ENCODE measurements at places on chromosomes 11 and 22.
A peak's percentile ranks its signal among the peaks of the same experiment; 100 is the strongest.

GRCh38 chr22:37604875-37605274, 3.8 kb upstream of the GGA1 start:
- peak; percentile 49 for DNase-seq

GRCh38 chr11:33941637-33942160, 49.8 kb upstream of the LMO2 start:
- DNase-seq: no peak

GRCh38 chr22:42596336-42596735, 18.3 kb downstream of the POLDIP3 start:
- DNase-seq: no peak

DNA sequence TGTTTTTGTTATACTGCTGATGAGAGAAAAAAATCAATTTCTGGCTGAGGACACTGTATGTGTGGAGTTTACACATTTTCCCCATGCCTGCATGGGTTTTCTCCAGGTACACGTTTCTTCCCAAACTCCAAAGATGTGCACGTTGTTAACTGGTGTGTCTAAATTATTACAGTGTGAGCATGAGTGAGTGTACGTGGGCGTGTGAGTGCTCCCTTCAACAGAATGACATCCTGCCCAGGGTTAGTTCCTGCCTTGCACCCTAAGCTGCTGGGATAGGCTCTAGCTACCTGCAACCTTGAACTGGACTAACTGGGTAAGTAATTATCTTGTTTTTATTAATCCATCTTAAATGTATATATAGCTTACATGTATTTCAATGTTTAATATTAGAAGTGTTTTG, 5.5 kb downstream of the NPAT start:
- no peak for DNase-seq

DNA sequence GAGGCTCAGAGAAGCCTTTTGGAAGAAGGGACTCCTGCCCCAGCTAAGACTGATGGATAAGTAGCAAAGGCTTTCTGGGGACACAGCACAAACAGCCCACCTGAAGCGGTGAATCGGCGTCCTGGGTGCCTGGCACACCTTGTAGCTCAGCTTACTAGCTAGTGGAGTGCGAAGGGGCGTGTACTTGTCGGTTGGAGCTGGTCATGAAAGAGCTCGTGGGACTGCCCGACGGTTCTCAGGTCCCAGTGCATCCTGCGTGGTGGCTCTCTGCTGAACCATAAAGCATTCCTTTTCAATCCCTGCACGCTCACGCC, 690 bp upstream of the UVRAG start:
- no peak for DNase-seq

DNA sequence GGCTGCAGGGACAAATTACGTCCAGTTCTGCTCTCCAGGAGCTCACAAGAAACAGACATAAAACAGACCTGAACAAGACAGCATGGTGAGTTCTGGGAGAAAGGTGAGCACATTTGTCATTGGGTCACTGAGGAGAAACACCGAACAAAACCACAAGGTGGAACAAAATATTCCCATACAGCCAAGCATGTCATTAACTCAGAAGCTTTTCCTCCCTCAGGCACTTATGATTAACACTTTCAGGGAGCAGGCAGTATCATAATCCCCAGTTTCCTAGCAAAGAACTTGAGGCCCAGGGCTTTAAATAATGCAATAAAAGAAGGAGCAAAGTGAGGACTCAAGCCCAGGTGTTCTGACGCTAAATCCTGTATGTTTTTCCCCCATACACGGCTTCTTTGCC, 43.0 kb downstream of the P4HA3 start:
- no peak for DNase-seq

GRCh38 chr22:41923595-41924276, 2.9 kb downstream of the TNFRSF13C start:
- no peak for DNase-seq

- DNase-seq: no peak
These were observed 115.1 kb downstream of the MPPED1 start for GRCh38 chr22:43526946-43527345.

DNA sequence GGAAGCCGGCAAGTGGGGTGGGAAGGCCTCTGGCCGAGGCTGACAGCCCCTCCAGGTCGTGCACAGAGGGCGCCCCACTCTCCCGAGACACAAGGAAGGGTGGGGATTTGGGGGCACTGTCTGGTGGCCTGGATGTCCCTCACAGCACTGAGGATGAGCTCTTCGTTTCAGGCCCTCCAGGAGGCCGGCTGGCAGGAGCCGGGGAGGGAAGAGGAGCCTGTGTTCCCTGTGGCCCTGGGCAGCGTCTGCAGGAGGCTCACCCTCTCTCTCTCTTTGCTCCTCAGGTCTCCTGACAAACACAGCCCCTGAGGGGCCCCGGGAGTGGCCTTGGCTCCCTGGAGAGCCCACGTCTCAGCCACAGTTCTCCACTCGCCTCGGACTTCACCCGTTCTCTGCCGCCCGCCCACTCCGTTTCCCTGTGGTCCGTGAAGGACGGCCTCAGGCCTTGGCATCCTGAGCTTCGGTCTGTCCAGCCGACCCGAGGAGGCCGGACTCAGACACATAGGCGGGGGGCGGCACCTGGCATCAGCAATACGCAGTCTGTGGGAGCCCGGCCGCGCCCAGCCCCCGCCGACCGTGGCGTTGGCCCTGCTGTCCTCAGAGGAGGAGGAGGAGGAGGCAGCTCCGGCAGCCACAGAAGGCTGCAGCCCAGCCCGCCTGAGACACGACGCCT, 1078.0 kb downstream of the BRD1 start:
- no peak for DNase-seq

GRCh38 chr22:30287648-30288418, 1.5 kb downstream of the CASTOR1 start:
- peak; percentile 92 for DNase-seq

GRCh38 chr22:47210112-47210657, 447.7 kb downstream of the TBC1D22A start:
- DNase-seq: no peak

GRCh38 chr11:77833302-77833701, 12.4 kb downstream of the AAMDC start:
- DNase-seq: no peak

DNA sequence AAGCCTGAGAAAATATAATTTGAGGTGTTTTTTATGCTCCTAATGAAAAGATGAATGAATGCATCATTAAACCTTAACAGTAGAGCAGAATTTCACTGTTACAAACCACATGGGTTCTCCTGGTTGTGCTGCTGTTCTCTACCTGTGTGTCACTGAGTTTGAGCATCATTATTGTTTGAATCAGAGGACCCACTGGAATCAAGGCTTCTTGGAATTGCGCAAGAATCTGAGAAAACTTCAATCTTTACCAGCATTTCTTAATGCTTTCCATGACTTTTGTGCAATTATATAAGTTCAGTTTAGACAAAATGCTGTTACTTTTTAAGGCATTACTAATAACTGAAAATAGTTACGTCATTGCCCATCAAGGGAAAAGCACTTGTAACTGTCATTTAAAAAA, 18.8 kb upstream of the RBX1 start:
- DNase-seq: no peak

- peak; percentile 50 for DNase-seq
These were observed 2.0 kb downstream of the CD3E start for GRCh38 chr11:118306556-118306955.

- no peak for DNase-seq
These were observed 21.3 kb downstream of the TRIM34 start for GRCh38 chr11:5646139-5646538.

GRCh38 chr11:94046796-94047195, 25.6 kb downstream of the HEPHL1 start:
- DNase-seq: no peak

- DNase-seq: no peak
These were observed 39.4 kb downstream of the TRMU start for GRCh38 chr22:46374663-46375474.

DNA sequence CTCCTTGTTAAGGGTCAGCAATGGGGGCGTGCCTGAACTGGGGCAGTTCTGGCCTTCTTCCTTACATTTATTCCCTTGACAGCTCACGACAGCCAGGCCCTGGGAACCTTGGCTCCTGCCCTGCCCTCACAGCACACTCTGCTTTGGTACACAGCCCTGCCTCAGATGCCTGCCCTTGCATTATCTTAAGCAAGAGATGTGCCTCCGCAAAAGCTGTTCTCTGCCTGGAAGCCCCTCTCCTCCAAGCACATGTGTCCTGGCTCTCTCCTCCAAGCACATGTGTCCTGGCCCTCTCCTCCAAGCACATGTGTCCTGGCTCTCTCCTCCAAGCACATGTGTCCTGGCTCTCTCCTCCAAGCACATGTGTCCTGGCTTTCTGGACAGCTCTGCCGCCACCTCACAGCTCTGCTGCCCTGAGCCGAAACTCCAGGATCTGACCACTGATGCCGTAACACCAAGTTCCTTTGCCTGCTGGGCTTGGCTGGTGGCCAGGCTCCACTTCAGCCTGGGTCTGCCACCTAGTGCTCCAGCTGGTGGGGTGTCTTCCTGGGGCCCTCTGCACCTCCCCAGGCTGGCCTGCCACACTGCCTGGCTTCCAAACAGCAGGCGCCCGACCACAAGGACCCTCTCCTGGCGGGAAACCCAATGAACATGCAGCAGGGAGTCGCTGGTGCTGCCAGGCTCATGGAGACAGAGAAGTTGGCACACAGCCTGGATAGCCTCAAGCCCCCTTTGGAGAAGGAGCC, 53.0 kb downstream of the SCUBE1 start:
- no peak for DNase-seq

GRCh38 chr22:23386822-23387580, 193.1 kb downstream of the IGLL1 start:
- no peak for DNase-seq

GRCh38 chr11:21427726-21428125, 758.3 kb downstream of the NELL1 start:
- no peak for DNase-seq

DNA sequence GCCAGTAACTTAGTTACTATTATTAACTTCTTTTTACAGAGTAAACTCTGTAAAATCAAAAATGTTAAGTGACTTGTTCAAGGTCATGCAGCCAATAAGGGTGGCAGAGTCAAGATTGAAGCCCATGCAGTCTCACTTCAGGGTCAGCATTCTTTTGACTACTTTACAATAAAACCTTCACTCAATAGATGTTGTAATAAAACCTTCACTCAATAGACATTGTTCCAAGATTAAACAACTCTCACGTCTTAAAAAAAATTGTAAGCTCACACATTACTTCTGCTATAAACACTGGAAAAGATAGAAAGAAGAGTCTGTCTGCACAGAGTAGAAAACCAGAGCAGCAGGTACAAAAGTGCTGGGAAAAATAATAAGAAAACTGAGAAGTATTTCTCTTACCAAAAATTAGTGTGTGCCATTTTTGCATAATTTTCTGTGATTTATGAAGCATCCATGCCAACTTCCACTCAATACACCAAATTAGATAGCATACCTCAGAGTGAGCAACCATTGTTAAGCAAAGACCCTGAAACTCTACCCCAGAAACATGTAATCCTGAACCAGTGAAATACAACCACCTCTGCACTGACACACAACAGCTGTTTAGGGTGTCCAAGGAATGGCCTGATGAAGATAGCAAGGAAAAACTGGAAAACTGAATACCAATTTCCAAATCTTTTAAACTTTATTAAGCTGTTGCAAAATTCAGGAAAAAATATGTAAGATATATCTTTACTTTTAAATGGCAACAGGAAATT, 4.9 kb upstream of the SOX6 start:
- no peak for DNase-seq

- DNase-seq: no peak
These were observed 66.6 kb upstream of the TP53I11 start for GRCh38 chr11:45017329-45017728.

GRCh38 chr11:76640501-76640900, 30.0 kb downstream of the LRRC32 start:
- DNase-seq: no peak

DNA sequence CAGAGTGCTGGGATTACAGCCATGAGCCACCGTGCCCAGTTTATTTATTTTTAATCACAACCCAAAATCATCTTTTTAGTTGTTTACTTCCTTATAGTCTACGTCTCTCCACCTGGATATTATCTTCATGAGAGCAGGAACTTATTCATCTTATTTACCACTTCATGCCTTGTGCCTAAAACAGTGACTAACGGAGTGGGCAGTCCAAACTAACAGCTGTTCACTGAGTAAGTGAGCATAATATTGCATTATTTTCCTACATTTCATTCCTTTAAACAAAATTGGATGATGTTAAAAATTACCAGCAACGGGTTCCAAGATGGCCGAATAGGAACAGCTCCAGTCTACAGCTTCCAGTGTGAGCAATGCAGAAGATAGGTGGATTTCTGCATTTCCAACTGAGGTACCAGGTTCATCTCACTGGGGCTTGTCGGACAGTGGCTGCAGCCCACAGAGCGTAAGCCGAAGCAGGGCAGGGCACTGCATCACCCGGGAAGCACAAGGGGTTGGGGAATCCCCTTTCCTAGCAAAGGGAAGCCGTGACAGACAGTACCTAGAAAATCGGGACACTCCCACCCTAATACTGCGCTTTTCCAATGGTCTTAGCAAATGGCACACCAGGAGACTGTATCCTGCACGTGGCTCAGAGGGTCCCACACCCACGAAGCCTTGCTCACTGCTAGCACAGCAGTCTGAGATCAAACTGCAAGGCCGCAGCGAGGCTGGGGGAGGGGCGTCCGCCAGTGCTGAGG, 14.1 kb downstream of the TMEM123 start:
- peak; percentile 30 for DNase-seq

GRCh38 chr11:134332189-134332631, 422 bp downstream of the GLB1L2 start:
- no peak for DNase-seq

GRCh38 chr11:27120211-27120610, 79.6 kb downstream of the BBOX1 start:
- no peak for DNase-seq

DNA sequence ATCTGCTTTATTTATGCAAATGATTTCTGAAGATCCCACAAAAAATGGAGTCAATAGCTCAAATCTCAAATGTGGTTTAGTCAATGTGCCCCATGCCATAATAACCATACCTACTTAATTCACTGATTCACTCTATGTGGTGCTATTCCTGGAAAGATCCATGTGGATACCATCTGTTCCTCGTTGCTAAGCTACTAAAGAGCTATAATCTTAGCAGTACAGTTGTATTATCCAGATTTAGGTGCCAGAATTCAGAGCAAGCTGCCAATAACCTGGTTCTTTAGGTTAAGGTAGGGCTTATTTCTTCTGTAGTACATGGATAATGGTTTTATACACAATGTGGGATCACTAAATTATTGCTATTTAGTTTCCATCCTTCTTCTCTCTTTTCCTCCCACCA, 974.7 kb upstream of the CCDC90B start:
- no peak for DNase-seq

GRCh38 chr11:130740819-130741218, 175.5 kb downstream of the SNX19 start:
- no peak for DNase-seq

GRCh38 chr11:128052912-128053641, 534.3 kb downstream of the ETS1 start:
- no peak for DNase-seq

DNA sequence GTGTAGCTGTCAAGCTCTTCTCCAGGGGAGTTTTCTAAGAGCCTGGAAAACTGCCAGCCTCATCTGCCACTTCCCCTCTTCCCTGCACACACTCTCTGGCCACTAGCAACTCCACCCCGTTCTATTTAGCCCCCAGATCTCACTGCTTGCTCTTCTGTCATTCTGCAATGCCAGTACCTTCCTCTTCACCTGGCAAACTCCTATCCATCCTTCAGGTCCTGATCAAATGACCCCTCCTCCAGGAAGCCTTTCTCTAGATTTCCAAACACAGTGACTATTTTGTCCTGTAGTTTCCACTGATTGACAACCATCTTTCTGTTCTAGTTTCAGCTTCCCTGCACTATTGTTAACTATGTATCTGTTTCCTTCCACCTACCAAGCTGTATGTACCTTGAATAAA, 437.7 kb downstream of the SOX6 start:
- no peak for DNase-seq

GRCh38 chr22:32542677-32543357, 68.2 kb downstream of the FBXO7 start:
- no peak for DNase-seq

- DNase-seq: no peak
These were observed 69.9 kb downstream of the FZD4 start for GRCh38 chr11:86885311-86885710.
